CD4-positive, alpha-beta T cell (primary cell): ENCODE measurements at places on chromosomes 7 and 10.
A peak's percentile ranks its signal among the peaks of the same experiment; 100 is the strongest.

DNA sequence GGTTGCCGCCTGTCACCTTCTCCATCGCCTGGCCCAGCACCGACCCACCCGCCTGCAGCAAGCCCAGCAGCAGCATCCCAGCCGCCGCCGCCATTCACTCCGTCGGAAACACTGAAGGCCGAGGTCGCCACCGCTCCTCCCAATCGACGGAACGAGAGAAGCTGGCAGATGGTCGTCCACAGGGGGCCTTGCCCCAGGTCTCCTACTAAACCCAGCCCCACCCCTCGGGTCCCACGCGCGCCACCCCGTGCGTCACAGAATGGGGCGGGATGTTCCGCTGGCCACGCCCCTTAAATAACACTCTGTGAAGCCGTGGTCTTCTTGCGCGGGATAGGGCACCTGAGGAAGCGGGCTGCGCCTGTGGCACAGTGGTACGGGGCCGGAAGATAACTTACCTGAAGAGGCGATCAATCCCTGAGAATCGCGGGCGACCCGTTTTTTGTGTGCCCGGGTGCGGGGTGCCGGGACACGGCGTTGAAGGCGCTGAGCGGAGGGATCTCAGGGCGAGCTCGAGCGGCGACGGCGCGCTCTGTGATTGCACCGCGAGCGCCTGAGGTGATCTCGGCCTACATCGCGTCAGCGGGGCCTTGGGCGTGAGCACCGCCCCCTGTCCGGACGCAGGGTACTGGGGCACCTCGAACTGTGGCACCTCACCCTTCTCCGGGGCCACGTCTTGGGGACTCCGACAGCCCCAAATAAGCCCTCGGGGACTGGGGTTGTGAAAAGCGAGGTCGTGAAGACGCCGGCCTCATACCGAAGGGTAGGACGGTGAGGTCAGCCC is at the start of gene CYP51A1:
Gene CYP51A1 (minus strand): TSS at position 207 of the 781 bp plus-strand sequence. CDS start 113 bp downstream, at position 94.
- peak; percentile 91 for DNase-seq

DNA sequence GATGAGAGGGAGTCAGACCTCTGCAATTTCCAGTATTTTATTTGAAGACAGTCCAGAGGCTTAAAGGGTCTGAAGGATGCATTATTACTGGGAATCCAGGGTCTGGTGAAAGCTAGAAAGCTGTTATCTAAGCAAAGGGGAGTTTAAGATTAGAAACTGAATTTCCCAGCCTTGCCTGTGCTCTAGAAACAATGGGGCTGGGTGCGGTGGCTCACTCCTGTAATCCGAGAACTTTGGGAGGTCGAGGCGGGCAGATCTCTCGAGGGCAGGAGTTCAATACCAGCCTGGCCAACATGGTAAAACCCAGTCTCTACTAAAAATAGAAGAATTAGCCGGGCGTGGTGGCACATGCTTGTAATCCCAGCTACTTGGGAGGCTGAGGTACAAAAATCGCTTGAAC is 71.5 kb upstream of the ANLN start:
- DNase-seq: no peak

DNA sequence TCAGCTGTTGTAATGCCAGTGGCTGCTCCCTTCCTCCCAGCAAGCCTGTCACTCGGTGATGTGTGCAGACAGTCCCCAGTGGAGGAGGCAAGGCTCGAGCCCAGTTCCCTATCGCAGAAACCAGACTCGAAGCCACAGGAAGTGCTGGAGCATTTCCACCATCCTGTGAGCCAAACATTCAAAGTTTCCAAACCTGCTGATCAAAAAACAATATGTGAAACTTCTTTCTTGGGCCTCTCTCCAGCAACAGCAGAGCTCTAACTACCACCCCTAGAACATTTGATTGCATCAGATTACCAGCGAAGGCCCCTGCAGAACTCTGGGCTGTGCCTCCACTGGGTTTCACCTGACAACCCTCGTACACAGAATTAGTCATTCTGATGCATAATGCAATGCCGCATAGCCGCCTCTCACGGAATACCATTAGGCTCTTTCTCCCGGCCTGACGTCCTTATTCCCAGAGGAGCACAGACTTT is 94.0 kb downstream of the ELMO1 start:
- DNase-seq: peak; percentile 36

DNA sequence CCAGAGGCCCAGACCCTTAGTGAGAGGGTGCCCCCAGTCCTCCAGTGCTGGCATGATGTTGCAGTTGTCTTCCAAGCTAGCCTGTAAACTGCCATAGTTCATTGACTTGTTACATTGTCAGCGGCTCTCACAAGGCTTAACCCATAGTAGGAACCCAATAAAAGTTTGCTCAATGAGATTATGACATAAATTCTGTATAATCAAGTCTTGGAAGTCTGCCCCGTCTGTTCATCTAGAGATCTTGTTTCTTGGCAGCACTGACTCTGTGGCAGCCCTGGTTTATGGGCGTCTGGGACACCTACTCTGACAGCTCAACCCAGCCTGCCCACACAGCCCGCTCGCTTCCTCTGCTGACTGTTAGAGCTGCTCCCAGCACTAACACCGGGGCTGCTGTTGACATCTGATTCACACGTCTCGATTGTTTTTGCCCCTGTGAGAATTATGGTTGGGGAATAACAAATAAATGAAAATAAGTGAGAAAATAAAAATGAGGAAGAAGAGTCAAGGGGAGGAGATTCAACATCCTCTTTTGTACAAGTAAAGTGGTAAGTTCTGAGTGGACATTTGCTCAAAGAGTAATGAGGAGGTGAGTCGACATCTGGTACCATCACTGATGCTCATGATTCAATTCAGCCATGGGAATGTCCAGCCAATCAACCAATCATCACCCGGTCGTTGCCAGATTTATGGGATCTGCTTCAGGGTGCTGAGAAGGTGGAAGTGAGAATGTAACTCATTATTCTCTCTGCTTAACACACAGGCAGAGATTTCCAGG is 160.8 kb downstream of the SPAG6 start:
- peak; percentile 10 for DNase-seq

GRCh38 chr7:11668727-11669126 is 163.3 kb downstream of the THSD7A start:
- no peak for DNase-seq

DNA sequence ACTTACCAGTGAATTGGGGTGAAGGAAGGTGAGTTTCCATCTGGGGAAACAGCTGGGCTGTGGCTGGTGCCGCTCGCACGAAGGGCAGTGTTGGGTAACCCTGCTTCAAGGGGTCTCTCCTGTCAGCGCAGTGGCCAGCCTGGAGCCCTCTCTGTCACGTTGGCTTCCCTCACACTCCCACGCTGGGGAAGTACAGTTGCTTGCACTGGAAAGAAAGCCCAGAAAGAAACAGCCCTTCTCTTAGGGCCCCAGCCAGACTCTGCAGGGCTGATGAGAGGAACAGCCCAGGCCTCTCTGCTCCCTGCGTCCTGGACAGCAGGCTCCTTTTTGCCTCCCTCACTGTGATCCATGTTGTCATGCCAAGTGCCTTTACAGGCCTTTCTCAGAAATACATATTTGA is 40.3 kb upstream of the TRIM8 start:
- DNase-seq: no peak

DNA sequence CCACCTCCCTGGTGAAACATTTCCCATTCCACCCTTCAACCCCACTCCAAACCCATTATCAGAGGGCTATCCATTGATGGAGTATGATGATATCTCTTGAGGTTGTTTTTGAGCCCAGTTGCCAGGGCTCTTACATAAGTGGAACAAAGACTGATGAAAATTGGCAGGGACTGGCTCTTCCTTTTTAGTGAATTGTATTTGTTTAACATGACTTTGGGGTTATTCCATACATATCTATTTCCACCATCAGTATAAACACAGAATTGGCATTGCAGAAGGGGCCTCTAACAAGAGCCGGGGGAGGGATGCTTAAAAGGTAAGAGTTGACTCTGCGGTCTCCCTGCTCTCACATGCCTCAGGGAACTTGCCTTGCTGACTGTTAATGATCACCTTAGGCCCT is 28.9 kb downstream of the FZD1 start:
- no peak for DNase-seq

DNA sequence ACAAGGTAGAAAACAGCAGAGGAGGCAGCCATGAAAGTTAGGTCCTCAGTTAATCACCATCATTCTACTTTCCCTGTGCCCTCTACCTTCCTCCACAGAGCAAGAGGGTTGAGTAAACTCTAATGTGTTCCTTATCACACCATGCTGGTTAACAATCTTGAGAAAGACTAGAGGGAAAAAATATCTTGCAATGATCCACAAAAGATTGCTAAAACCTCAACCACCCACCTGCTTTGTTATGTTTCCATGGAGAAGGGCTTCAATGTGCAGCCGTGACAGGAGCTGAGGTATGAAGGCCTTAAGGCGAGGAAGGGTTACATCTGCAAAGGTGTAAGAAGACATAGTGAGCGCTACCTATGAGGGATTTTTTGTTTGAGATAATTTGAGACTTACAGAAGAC is 103.9 kb downstream of the IDE start:
- no peak for DNase-seq

- no peak for DNase-seq
Measured at GRCh38 chr7:50282813-50283605, 21.5 kb upstream of the IKZF1 start.

GRCh38 chr10:34612446-34612845 is 202.7 kb downstream of the PARD3 start:
- DNase-seq: no peak
